NCI-H2081 (cell line): ENCODE measurements at places on chromosomes 16 and 17.

- DNase-seq, result no peak
Measured at GRCh38 chr17:7714721-7715594, 2.6 kb upstream of the DNAH2 start.

GRCh38 chr16:12541672-12542071, 262.0 kb downstream of the CPPED1 start:
- no peak for DNase-seq

DNA sequence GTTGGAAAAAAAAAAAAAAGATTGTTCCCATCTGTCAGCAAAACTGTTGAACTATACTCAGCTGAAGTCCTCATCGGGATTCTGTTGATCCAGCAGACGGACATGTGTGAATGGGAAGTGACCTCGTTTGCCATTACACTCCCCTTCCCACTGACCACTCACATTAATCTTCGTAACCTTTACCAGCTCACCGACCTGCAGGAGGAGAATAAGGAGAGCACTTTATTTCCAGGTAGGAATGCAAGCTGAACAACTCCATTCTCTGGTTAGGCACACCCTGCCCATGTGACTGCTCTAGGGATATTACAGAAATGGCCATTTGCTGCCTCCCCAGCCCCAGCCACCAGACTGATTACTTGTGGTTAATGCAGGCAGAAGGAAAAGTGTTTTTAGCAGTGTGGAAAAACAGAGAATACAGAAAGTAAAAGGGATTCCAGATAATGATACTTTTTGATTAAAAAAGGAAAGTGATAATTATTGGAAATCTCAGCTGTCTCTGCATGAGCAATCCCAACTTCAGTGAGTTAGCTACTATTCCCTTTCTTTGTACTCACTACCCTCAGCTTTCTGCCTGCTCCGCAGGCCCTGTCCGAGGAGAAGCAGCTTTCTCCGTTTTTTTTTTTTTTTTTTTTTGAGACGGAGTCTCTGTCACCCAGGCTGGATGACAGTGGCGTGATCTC, 23.6 kb upstream of the YWHAE start:
- DNase-seq, result no peak

GRCh38 chr16:1443403-1443973, 868 bp downstream of the CCDC154 start:
- no peak for DNase-seq

- DNase-seq, result no peak
Measured at GRCh38 chr16:58329135-58329534, 34.3 kb upstream of the PRSS54 start.

DNA sequence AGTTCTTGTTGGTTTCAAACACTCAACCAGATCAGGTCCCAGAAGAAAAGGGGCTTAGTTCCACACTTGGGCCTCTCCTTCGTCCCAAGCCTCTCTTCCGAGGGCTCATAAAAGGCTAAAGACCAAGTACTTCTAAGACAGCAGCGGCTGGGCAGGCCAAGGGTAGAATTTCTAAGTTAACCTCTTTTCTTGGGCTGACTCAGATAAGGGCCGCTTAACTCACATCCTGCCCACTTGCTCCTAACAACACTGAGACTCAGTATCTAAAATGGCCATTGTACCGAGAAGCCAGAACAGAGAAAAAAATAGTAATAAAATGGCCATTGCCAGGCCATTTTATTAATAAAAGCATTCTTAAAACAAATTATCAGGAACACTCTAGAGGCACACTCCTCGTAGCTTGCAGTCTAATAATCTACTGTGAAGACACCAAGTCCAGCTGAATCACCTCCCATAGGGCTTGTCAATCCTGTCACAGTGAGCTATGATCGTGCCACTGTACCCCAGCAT, 42.1 kb downstream of the RANBP10 start:
- DNase-seq, result no peak

GRCh38 chr16:68605746-68606145, 39.4 kb upstream of the CDH3 start:
- no peak for DNase-seq

GRCh38 chr17:80109066-80109660, 7.8 kb downstream of the GAA start:
- DNase-seq, result no peak

GRCh38 chr17:34614698-34615097, 35.3 kb downstream of the TMEM132E start:
- no peak for DNase-seq

DNA sequence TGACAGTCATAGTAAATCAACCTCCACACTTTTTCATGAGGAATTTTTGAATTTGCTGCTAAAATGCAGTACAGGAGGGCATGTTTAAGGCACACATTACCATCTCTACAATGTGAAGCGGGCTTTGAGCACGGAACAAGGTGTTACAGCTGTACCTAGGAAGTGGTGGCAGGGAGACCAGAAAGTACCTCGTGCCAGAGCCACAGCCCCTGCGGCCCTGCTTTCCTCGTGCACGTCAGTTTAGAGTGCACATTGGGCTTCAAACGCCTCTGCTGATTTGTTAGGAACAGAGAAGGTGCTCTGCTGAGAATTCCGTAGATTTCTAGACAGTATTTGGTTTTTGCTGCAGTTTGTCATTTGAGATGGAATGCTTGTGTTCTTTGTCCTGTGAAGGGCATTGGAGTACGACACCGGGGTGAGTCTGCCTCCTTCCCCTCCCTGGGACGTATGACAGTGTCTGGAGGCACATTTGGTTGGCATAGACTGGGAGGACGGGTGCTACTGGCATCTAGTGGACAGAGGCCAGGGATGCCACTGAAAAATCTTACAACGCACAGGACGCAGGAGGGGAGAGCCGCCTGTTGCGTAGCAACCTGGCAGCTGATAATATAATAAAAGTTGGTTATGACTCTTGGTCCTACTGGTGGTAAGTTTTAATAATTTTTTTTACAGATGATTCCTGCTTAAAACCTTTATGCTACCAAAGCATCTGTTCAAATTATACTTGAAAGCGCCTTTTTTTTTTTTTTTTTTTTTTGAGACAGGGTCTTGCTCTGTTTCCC, 9.1 kb downstream of the FOXK2 start:
- DNase-seq, result peak; percentile 57

- no peak for DNase-seq
Measured at GRCh38 chr17:40956401-40957254, 10.1 kb downstream of the KRT39 start.

DNA sequence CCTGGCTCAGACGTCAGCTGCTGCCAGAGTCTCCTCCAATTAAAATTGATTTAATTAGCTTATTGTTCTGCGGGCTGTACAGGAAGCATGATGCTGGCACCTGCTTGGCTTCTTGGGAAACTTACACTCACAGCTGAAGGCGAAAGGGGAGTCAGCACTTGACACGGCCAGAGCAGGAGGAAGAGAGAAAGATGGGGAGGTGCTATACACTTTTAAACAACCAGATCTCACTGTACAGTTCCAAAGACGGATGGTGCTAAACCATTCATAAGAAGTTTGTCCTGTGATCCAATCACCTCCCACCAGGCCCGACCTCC, 1.4 kb upstream of the PRDM7 start:
- no peak for DNase-seq
